HFFc6 (cell line): ENCODE measurements at places on chromosomes 1 and 21. TPM values are rescaled to one million over a fixed set of nuclear protein-coding genes. Genes with fewer than 3 reads are reported as not detected.
A peak's percentile ranks its signal among the peaks of the same experiment; 100 is the strongest.

The AXDND1 gene
- total RNA-seq, result not detected in 2 replicates

The PTPN22 gene
- total RNA-seq, result 0.76 to 1.1 TPM (median 0.97 TPM) in 3 replicates

The SPRR2G gene
- total RNA-seq, result not detected in 3 replicates

GRCh38 chr1:178533121-178533946 lies 20.4 kb downstream of the TEX35 start:
- DNase-seq, result no peak

GRCh38 chr1:94063379-94063778 lies 57.6 kb downstream of the ABCA4 start:
- peak; percentile 16 for DNase-seq

DNA sequence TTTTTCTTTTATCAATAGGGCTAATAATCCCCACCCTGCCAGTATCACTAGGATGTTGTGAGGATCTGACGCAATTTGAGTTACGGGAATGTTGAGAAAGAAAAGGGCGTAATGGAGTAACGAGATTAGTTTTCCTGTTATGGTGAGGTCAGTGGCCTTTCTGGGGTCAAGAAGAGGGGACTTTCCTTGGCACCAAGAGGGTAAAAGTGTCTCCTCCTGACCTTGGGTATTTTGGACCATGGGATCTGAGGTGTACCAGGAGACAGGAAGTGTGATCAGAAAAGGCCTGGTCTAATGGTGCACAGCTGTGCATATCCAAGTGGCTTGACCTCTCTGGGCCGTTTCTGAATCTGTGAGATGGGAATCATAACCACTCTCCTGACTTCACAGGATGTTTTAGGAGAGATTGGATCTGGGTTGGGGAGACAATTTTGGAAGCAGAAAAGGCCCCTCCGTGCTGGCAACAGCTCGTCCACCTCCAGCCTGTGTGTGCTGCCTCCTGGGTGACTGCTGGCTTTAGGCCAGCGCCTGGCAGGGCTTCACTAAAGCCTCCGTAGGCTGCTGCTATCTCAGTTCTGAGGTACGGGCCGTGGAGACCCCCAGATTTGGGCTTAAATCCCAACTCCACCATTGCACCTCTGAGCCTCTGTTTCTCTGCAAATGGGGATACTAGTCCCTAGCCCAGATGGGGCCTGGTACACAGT lies 37.1 kb downstream of the ALPL start:
- DNase-seq, result no peak

- no peak for DNase-seq
Observed at GRCh38 chr1:186463511-186463910, 2.6 kb upstream of the PDC start.

DNA sequence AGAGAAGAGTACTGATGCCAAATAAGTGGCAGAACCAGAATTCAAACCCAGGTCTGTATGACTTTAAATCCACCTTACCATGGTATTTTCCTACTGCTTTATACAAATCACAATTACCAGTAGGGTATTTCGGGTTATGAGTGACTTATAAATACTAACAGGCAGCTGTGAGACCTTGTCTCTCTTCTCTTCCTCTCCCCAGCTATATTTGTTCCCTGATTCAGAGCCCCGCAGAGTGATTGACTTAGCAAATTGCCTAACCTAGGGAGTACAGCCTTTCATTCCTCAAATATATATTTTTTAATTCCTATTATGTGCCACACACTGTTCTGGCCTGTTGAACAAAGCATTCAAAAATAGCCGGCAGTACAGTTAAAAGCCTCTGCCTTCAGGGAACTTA lies 168.0 kb downstream of the CLEC20A start:
- DNase-seq, result no peak

GRCh38 chr21:16330082-16330907 lies 600.5 kb downstream of the USP25 start:
- DNase-seq, result peak; percentile 79

DNA sequence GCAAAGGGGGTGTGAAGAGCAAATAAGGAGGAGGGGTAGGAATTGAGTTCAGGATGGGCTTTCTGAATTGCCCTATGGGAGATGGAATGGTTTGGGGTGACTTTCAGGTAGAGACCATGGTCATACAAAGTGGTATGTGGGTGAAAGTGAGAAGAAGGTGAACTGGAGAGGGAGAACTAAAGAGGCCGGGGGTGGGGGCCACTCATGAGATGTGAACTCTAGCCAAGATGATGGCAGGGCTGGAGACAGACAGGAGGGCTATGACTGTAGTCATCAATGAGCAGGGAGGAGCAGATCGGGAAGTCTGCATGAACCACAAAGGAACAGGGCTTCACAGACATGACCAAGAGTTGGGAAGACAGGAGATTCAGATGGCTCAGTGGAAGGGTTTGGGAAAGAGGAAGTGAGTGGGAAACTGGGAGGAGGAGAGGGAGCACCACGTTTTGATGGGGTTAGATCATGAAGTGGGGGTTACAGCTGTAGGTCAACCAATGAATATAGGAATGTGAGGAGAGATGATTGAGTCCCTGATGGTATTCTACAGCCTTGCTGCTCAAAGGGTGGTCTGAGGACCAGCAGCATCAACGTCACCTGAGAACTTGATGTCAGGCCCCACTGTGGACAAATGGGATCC lies 20.7 kb upstream of the LRRC8D start:
- no peak for DNase-seq

DNA sequence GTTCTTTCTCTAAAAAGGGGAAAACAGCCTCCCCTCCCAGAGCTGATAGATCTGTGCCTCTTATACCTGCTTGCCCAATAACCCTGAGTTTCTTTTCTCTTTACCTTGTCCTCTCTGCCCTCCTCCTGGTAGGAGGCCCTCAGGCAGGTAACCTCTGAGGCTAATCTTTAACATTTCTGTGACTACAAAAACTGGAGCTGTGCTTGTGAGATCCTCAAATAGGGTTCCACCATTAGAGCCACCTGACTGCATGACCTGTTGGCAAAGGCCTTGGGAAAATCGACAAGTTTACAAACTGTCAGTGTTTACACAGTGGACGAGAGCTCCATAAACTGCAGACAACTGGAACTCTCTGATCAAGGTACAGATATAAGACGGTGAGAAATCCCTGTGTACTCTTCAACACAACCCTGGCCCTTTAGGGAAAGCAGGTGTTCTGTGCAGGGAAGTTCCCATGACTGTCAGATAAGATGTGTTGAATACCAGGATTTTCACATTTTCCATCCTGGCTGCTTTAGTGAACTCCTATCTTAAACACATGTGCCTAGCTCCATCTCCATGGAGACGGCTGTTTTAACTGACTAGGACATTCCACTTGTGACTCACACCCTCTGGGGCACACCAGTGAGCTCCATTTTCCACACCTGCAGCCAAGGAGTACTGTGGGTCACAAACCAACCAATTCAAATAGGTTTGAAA lies 38.3 kb downstream of the ECE1 start:
- peak; percentile 97 for DNase-seq

DNA sequence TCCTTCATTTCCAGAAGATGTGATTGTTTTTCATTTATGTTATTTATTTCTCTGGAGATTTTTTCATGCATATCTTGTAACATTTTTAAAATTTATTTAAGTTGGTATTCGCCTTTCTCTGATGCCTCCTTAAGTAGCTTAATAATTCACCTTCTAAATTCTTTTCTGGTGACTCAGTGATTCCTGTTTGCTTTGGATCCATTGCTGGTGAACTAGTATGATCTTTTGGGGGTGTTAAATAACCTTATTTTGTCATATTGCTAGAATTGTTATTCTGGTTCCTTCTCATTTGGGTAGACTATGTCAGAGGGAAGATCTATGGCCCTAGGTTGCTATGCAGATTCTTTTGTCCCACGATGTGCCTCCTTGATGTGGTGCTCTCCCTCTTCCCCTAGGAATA lies 1347.2 kb upstream of the B3GALT2 start:
- DNase-seq, result no peak

- peak; percentile 25 for DNase-seq
Observed at GRCh38 chr1:56065729-56066128, 513.6 kb downstream of the PLPP3 start.

GRCh38 chr1:89556726-89557444 lies 32.3 kb downstream of the LRRC8B start:
- DNase-seq, result no peak

- DNase-seq, result no peak
Observed at GRCh38 chr1:244344001-244344400, 107.7 kb downstream of the ADSS2 start.

DNA sequence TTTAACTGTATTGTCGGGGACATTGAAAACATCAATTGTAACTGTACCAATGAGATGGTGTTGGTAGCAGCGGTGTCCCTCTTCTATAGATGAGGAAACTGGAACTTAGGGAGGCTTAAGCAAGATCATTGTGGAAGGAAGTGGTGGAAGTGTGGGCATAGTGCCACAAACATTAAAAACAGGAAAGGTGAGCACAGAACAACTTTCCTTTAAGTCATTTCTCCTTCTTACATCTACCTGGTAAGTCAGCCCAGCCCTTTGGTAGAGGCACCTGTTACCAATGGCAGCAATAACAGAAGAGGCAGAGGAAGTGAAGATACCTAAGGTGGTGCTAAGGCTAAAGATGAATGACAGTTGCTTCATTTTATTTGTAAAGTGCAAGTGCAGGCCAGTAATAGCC lies 12.0 kb upstream of the CTSS start:
- DNase-seq, result no peak

DNA sequence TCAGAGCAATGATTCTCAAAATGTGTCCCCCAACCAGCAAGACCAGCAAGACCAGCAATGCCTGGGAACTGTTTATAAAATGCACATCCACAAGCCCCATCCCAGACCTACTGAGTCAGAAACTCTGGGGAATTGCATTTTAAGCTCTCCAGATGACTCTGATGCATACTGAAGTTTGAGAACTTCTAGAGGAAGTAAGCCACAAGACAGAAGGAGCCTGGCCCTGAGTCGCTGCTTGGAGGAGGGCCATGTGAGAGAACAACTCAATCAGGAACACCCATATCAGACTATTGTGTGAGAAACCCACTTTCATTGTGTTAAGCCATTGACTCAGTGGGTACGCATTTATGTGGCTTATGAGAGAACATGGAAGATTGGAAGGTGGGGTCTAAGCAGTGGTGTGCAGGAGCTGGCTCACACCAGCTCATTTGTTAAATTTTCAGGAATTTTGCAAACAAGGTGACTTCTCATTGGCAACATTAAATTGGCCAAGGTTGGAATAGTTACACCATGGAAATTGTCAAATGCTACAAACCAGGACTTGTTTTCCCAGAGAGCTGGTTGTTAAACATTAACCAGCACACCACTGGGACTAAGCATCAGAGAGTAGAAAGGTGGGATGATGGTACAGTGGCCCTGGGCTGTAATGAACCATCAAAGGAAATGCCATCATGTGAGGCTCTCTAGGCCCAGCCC lies 38.9 kb downstream of the ATP1A1 start:
- peak; percentile 38 for DNase-seq

DNA sequence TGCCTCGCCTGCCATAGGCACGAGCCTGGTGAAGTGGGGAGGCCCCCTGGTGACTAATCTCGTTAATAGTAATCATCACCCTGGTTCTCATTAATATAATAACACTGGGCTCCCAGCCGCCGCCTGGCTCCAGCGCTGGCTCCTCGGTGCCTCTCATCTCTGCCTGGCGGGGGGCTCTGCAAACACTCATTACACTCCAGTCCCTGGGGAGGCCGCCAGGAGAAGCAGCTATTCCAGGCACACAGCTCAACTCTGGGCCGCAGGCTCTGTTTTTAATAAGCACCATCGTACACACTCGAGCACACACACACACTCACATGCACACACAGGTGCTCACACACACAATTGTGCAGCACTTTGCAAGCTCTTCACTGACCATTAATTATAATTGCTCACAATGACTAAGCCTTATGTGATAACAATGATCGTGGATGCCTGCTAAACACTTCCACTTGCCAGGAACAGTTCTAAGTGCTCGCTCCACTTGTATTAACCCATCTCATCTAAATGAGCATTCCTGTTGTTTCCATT lies 52.2 kb downstream of the SDC3 start:
- DNase-seq, result no peak

GRCh38 chr1:184158896-184159681 lies 107.6 kb downstream of the TSEN15 start:
- peak; percentile 48 for DNase-seq

GRCh38 chr1:53979712-53980450 lies 33.7 kb downstream of the LRRC42 start:
- no peak for DNase-seq

GRCh38 chr21:35720208-35720731 lies 340.1 kb downstream of the SETD4 start:
- no peak for DNase-seq

DNA sequence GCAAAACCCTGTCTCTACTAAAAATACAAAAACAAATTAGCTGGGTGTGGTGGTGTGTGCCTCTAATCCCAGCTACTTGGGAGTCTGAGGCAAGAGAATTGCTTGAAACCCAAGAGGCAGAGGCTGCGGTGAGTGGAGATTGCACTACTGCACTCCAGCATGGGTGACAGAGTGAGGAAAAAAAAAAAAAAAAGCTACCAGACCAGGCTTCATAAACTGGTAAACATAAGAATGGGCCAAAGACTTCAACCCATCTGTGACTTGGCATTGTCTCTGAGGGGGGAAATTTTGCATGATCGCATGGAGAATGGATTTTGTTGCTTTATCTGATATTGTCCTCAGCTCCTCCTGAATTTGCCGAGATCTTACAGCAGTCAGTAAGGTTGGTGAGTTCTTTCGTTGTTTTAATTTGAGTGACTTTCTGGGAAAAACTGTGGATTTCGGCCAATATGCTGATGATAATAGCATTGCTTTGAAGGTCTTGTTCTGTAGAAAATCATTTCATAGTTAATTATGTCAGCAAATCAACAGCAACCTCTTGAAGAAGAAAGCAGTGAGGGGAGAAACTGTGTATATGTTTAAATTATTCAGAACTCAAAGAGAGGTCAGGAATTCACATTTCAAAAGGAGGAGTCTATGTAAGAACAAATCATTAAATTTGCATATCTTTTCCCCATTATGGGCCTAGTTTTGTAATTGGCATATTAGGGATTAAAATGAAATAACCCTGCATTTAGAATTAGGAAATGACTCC lies 13.1 kb downstream of the FGGY start:
- no peak for DNase-seq

GRCh38 chr1:73516451-73516850 lies 681.5 kb downstream of the LRRIQ3 start:
- no peak for DNase-seq

- DNase-seq, result no peak
Observed at GRCh38 chr1:6547301-6547700, 7.0 kb downstream of the NOL9 start.

DNA sequence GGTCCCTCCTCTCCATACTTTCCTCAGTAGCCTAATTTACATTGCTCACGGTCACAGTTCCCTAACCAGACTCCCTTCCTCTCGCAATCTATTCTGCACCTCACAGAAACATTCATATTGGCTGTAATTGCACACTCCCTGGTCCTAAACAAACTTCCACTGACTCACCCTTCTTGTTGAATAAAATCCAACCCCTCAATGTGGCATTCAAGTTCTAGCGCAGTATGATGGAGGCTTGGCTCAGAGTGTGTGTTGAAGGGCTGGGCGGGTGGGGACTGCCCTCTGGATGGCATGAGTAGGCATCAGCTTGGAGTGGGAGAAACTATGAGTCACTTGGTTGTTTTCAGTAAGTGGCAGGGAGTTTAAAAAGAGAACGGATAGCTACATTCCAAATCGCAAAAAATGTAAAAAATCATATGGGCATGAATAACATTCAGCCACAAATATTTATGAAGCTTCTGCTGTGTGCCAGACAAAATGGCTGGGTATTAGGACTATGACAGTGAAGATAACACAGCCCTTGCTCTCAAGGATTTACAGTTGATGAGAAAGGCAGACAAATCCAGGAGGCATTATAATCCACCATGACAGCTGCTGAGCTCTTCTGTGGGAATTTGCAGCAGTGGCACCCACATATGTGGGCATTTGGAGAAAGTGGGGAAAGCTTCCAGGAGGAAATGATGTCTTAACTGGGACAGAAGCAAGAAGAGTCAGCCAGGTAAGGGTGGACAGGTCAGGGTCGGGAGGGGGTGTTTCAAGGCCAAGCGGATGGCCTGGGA lies 42.2 kb upstream of the LYST start:
- peak; percentile 86 for DNase-seq
